Activated CD4-positive, alpha-beta T cell treated with anti-CD3 and anti-CD28 coated beads, Interleukin-2, amount 50 U/mL, for 4 hours (primary cell): ENCODE measurements at places on chromosomes 6 and 20.
A peak's percentile ranks its signal among the peaks of the same experiment; 100 is the strongest.

DNA sequence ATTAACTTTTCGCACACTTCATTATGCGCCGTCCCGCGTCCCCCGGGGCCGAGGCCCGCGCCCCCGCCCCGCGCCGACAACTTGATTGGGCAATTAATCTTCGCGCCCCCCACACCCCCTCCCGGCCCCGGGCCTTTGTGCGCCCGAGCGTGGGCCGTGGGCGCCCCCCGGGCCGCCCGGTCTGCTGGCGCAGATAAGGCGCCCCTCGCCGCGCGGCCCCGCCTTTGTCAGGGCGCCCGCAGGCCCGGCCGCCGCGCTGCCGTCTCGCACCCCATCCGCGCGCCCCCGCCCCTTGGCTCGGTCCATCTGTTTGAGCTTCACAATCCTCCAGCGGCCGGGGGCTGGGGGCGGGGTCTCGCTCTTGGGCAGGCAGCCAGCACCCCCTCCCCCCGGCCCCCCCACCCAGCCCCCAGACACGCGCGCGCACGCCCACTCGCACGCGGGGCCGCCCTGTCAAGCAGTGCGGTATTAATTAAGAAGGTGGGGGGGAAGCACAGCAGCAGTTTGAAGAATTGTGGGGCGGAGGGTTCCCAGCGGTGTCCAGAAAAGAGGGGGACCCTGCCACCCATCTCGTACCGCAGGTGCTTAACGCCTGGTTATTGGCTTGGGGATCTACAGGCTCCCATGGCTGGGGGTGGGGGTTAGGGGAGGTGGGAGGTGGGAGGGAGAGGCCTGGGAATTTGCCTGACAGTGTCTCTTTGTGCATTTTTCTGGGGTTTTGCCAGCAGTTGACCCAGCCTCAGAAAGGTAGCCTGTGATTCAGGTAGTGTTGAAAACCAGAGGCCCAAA, 34.6 kb upstream of the SCRT2 start:
- no peak for DNase-seq

DNA sequence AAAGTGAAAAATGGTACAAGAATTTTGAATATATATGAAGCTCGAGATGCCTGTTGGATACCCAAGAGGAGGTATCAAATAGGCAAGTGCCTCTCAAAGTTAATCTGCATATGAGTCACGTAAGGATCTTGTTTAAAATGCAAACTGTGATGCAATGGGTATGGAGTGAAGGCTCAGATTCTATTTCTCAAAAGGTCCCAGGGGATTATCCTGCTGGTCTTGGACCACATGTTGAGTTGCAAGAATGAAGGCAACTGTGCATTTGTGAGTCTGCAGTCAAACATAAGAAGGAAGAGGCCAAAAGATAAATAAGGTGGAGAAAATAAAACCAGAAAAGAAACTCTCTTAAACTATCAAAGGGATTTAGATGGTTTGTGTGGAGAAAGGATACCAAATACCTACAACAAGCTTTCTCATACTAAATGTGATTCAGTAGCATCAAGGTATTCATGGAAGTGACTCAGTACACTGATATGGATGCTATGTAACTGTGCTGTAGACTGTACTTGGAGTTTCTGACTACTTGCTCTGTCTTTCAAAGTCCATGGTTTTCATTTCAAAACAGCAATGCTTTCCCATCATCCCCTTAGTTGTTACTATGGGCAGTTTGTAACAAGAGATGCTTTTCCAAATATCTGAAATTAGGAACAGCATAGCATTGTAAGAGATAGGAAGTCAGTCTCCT, 106.3 kb downstream of the GFRAL start:
- DNase-seq, result no peak

- no peak for DNase-seq
Measured at GRCh38 chr6:73548458-73549446, 27.9 kb upstream of the EEF1A1 start.

- no peak for DNase-seq
Measured at GRCh38 chr6:137944793-137945498, 77.9 kb downstream of the TNFAIP3 start.

GRCh38 chr6:128569732-128570679, 49.6 kb upstream of the PTPRK start:
- DNase-seq, result no peak

DNA sequence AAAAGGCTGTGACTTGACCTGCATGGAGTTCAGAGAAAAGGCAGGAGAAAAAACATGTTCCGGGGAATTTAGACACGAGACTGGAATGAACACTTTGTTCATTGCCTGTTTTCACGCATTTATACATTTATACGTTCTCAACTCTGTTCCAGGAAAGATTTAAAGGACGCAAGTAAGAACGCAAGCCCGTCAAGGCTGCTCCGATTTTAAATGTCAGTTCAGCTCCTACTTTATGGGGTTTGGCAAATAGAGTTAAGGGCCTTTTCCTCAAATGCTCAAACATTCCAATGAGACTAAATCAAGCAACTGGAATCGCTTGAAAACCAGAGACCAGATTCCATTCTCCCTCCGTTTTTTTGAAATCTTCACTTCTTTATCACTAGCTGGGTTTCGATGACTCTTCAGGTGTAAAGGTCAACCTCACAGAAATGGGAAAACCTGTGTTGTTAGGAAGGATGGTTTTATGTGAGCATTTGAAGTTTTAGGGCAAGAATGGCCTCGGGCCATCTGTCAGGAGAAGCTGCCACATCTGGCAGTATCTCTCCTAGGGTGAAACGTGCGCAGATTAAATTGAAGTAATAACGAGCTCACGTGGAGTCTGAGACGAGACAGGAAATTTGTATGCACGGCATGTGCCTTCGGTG, 24.9 kb downstream of the TTLL2 start:
- DNase-seq, result no peak

DNA sequence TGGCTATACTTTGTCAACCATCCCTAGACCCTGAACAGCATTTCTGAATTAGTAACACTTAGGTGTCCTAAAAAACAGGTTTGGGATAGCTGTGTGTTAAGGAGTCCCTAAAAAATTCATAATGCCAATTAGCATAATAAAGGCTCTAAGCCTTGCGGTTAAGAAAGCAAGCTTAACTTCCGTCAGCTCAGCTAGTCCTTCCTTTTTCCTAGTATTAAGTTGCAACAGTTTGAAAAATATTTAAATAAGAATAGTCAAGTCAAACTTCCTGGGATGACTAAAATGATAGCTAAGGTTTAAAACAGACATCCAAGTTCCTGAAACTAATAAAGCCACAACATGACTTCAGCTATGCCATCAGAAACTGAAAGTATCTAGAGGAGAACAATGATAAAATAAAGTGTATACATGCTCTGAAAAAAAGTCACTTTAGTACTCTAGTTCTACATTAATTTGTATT, 3.5 kb downstream of the AKIRIN2 start:
- DNase-seq, result no peak

GRCh38 chr6:149342525-149342924, 25.0 kb downstream of the TAB2 start:
- no peak for DNase-seq

- no peak for DNase-seq
Measured at GRCh38 chr6:89346433-89346832, 6.1 kb downstream of the UBE2J1 start.

GRCh38 chr6:56510984-56511531, 131.6 kb downstream of the DST start:
- no peak for DNase-seq

GRCh38 chr6:167892835-167893815, 66.4 kb downstream of the AFDN start:
- DNase-seq, result no peak

DNA sequence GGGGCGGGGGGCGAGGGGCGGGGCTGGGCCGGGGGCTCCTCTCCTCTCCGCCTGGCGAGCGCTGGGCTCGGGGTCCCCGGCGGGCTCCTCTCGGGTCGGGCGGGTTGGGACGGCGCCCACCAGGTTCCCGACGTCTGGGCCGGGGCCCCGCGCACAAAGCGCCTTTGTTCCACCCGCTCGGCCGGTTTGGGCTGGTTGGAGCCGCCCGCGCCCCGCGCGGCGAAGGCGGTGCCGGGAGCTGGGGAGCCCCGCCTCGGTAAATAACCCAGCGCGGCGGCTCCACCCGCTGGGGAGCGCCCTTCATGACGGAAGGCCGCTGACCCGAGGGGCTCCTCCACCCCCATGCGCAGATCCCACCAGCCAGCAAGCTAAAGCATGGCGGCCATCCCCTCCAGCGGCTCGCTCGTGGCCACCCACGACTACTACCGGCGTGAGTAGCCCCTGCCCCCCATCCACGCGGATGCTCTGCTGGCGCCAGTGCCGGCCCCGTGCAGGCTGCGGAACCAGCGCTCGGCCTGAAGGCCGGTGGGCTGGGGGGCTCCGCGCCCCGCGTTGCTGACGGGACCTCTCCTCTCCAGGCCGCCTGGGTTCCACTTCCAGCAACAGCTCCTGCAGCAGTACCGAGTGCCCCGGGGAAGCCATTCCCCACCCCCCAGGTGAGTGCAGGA, 503 bp downstream of the PPDPF start:
- DNase-seq, result peak; percentile 49

GRCh38 chr6:88922775-88923548, 40.5 kb downstream of the RNGTT start:
- no peak for DNase-seq

GRCh38 chr6:116444092-116444491, 17.1 kb upstream of the CALHM6 start:
- no peak for DNase-seq
